ENCODE measurements at places on chromosomes 12 and 14. TPM values are rescaled to one million over a fixed set of nuclear protein-coding genes. Genes with fewer than 3 reads are reported as not detected.

OASL gene
- 0.54 TPM for total RNA-seq

DGKA gene
- 67.7 TPM for total RNA-seq

PRH1 gene
- 7.3 TPM for total RNA-seq

DNA sequence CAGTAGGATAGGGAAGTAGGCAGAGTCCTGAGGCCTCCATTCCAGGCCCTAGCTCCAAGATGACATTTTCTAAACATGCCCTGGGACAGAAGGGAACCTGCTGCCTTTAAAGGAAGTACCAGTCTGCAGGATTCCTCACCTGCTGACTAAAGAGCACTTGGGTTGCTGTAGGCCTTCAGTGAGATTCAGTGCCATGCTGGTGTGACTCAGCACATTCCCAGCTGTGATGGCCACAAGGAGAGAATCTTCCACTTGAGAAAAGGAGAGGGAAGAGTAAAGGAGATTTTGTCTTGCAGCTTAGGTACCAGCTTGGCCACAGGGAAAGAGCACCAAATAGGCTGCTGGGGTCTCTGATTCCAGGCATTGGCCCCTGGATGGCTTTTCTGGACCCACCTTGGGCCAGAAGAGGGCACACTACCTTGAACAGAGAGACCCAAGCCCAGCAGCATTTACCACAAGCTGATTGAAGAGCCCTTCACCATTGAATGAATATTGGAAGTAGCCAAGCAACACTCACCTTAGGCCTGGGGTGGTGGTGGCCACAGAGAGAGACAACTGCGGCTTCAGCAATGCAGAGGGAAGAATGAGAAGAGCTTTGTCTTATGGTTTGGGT is 498.3 kb downstream of the KCNH5 start:
- H3K4me3 ChIP-seq: no peak overlapping the region
- H3K27ac ChIP-seq: no peak overlapping the region
- H3K36me3 ChIP-seq: no peaks in the 10 kb centered on the region
- no peak for DNase-seq
- H3K4me1 ChIP-seq: no peaks in the 10 kb centered on the region

- H3K36me3 ChIP-seq: peaks cover 26% of the 10 kb centered on the region
- no peak for DNase-seq
- H3K4me1 ChIP-seq: peaks cover 28% of the 10 kb centered on the region
- no peak overlapping the region for H3K27ac ChIP-seq
- H3K27me3 ChIP-seq: no peaks in the 10 kb centered on the region
Observed at GRCh38 chr12:79841248-79841877, 93.5 kb downstream of the PPP1R12A start.
